ENCODE measurements at places on chromosomes 7 and 10.

- no peak for DNase-seq
These were observed 40.0 kb downstream of the MINPP1 start for GRCh38 chr10:87544721-87545120.

DNA sequence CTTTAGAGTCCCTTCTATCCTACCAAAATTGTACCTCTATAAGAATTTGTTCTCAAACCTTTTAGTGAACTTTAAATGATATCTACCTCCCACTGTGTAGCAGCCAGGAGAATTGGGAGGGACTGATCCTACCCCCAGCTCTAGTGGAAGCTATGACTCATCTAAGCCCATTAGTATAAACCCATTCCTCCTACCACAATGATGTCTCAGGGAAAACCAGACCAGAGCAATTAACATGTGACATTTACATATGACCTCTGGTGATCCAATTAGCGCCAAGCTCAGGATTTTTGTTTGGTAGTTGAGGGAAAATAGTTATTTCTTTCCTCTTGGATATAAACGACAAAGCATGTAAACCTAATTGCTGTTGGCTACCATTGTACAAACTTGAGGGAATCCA is 33.1 kb upstream of the R3HCC1L start:
- no peak for DNase-seq

DNA sequence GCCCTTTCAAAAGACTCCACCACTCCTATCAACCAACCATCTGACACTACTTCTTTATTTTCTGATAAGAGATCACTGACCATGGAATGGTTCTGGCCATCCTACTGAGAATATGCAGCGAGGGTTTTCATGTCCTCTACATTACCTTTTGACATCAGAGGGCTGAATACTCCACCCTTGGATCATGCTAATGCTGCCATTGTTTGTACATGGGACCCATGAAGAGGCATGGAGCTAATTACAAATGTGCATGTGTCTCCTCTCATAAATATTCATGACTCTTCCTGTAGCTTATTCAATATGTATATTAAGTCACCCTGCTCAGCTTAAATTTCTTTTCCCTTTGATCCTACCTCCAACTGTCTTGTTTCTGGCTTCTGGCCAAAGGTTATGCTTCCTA is 1065.8 kb upstream of the GHITM start:
- DNase-seq = no peak

- DNase-seq = no peak
These were observed 9.8 kb downstream of the ZNF775 start for GRCh38 chr7:150388709-150389531.

DNA sequence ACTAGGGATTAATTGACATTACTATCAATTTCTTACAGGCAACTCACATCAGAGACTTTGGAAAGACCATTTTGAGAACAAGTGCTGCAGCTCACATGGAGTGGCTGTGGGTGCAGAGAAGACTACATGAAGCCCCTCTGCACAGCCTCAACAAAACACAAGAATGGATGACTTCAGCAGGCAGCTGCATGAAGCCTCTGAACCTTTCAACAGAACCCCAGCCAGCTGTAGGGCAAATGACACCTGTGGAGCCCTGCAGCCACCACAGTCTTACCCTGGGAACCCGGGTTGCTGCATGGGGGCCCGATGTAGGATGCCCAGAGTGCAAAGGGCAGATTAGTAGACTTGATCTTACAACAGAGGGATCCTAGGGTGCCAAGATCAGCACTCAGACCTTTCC is 62.0 kb upstream of the CAMK2B start:
- no peak for DNase-seq

DNA sequence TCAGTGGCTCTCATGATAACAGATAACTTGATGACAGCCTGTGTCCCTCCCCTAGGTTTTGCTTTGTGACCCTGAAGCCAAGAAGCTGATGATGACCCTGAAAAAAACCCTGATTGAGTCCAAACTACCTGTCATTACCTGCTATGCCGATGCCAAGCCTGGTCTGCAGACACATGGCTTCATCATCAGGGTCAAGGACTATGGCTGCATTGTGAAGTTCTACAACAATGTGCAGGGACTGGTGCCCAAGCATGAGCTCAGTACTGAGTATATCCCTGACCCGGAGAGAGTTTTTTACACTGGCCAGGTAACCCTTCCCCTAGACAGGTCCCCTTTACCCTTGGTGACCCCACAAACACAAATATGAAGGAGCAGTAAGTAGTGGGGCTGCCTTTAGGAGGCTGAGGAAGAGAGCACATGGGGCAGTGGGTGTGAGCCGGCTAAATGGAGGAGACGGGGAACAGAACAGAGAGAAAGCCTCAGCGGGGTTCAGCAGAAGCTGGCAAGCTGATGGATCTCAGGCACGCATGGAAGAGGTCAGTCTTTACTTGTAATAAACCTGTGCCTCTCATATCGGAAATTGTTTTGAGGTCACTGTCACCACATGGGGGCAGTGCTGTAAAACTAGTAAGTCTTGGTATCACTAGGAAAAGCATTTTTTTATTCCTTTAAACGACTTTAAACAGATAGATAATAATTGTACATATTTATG is 20.2 kb downstream of the PDCD11 start:
- peak; percentile 39 for DNase-seq

GRCh38 chr7:18518555-18518954 is 23.0 kb downstream of the HDAC9 start:
- no peak for DNase-seq

DNA sequence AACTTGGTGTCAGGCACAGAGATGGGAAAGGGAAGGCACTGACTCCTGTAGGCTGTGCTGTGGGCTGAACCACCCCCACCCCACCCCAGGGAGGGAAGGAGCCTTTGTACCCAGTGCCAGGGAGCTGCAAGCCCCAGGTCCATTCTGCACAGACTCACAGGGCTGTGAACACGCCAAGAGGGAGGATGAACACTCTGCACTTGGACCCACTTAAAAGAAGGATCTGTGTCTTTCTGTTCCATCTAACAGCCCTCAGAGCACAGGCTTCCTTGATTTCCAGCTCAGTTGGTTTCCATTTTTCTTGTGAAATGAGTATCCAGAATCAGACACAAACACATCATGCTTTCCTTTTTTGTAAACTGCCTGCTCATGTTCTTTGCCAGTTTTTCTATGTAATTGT is 84.9 kb downstream of the GRB10 start:
- DNase-seq = no peak

DNA sequence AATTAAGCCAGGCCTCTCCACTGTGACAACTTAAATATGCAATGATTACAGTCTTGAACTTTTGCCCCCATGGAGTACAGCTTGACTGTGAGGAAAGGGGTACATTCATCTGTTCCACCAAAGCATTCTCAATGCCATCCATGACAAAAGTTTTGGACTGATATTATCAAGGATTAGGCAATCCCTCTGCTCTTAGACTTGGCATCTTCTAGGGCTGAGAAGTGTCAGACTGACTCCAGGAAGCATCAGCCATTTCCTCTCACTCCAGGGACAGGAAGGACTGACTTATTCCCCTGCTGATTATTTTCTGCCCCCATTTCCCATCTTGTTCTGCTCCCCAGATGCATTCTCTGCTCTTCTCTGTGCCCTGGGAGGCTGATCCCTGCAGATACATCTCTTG is 69.7 kb downstream of the ZNF365 start:
- no peak for DNase-seq

DNA sequence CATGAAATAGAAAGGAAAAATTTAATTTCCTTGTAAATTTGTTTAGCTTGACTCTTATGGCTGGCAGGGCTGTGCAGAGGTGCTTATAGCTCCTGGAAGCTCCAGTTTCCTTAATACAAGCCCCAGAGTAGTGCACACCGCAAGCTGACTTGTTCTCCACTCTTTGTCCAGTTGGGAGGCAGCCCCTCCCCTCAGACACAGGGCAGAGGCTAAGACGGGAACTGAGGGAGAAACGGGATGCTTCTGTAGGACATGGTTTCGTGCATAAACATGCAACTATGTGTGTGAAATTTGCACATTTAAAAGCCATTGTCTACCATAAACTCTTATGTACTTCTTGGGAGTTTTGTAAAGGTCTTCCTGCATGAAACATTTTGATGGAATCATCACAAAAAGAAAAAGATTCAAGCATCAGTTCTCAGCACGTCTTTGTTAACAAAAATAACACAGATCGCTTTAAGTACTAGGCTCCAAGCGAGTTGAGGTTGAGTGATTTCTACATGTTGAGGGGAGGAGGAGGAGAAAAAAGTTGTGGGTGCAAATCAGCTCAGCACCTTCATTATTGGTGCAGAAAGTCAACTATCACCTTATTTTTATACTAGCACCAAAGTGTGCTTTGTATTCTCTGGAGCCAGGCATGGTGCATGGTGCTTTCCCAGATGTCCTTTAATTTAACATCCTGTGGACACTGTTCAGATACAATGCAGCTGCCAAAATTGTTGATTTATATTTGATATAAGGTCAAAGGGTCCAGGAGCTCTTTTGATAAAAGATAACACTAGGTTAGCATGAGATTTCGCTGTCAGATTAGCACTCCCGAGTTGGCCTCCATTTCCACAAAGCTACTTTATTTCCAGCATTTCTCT is 124.5 kb downstream of the CHN2 start:
- DNase-seq = no peak

GRCh38 chr10:30826679-30827078 is 197.1 kb upstream of the LYZL2 start:
- DNase-seq = no peak

DNA sequence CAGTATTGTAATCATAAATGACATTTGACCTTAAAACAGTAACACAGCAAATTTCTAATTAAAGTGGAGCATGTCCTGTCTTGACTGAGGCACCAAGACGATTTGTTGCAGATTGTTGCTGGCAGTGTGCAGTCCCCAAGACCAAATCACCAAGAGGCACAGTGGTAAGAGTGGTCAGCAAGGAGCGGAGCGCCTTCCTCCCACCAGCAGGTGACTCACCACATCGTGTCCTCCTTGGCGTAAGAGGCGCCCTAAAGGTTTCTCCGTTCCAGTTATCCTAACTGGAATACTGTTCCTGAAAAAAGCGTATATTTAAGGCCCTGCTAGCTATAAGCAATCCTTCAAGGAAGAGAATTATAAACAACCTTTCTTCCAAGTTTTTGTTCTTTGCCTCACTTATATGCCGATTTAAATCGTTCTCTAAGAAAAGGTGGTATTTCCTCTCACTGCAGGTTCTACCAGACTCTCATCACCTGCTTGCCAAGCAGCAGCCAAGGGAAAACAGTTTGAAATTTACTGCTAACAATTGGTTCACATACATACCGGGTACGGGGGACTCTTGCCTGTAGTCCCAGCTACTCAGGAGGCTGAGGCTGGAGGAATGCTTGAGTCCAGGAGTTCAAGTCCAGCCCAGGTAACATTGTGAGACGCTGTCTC is 10.7 kb upstream of the REPIN1 start:
- no peak for DNase-seq

- DNase-seq = peak; percentile 35
These were observed 126.7 kb upstream of the PRSS58 start for GRCh38 chr7:142384493-142384922.

DNA sequence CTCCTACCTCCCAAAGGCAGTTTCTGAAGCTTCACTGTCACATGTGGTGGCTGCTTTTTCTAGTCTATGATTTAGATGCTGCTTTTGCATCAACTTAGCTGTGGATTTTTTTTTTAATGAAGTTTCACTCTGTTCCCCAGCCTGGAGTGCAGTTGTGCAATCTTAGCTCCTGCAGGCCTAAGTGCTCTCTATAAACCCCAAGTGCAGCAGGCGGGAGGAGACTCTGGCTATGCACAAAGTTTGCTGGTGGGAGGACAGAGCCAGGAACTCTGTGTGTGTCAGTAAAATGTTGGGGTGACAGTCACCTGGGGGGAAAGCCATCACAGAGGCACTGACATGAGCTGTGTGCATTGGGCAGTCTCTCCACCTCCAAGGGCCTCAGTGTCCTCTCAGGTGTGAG is 138.8 kb upstream of the FAM20C start:
- DNase-seq = no peak

DNA sequence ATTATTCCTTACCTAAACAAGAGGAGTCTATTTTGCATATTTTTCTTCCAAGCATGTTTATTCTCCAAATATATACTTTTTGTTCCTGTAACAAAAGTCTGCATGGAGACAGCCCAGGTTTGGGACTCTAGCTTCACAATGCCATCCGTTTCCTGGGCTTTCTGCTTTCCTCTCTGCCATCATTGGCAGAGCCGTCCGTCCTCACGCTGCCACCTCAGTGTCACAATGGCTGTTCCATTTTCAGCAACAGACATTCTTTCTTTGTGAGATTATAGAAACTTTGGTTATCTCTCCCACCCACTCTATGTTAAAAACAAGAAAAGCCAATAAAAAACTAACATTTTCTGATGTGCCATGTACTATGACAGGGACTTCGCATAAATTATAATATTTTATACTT is 825.2 kb downstream of the REEP3 start:
- no peak for DNase-seq

- DNase-seq = no peak
These were observed 361.1 kb downstream of the HGF start for GRCh38 chr7:81408728-81409127.

DNA sequence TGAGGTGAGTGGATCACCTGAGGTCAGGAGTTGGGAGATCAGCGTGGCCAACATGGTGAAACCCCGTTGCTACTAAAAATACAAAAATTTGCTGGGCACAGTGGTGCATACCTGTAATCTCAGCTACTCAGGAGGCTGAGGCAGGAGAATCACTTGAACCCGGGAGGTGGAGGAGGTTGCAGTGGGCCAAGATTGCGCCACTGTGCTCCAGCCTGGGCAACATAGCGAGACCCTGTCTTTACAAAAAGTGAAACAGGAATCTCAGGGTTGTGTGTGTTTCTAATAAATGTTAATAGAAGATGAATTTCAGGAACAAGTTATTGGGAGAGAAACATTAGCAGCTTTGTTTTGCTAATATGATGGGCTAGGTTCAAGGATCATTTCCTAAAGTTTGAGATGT is 19.9 kb downstream of the PPP2R2D start:
- no peak for DNase-seq

DNA sequence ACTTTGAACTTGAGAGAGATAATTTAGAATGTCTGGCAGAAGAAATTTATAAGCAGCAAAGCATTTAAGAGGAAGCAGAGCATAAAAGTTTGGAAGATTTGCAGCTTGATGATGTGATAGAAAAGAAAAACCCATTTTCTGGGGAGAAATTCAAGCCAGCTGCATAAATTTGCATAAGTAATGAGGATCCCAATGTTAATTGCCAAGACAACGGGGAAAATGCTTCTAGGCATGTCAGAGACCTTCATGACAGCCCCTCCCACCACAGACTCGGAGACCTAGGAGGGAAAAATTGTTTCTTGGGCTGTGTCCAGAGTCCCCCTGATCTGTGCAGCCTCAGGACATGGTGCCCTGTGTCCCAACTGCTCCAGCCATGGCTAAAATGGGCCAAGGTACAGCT is 263.6 kb upstream of the POT1 start:
- DNase-seq = no peak

- peak; percentile 11 for DNase-seq
These were observed 47.1 kb upstream of the GAD2 start for GRCh38 chr10:26169466-26169865.

GRCh38 chr10:4503076-4503475 is 322.9 kb upstream of the AKR1E2 start:
- DNase-seq = no peak

DNA sequence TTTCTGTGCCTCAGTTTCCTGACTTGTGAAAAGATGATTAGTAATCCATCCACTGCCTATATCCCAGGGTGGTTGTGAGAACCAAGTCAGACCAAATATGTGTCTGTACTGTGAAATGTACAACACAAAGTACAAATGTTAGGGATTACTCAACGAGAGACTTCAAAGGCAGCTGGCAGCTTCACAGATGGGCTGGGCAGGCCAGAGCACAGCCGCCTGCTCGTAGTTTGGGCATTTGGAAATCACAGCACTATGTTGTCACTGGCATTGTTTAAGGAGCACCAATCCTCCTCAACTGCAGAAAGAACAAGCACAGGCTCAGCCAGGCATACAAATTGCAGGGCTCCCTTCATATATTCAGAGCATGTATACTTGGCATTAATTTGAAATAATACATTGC is 64.5 kb upstream of the C10orf90 start:
- DNase-seq = no peak
